ENCODE measurements at places on chromosomes 16 and 17.

- DNase-seq = no peak
Measured at GRCh38 chr16:5928476-5929065, 831.0 kb upstream of the EEF2KMT start.

DNA sequence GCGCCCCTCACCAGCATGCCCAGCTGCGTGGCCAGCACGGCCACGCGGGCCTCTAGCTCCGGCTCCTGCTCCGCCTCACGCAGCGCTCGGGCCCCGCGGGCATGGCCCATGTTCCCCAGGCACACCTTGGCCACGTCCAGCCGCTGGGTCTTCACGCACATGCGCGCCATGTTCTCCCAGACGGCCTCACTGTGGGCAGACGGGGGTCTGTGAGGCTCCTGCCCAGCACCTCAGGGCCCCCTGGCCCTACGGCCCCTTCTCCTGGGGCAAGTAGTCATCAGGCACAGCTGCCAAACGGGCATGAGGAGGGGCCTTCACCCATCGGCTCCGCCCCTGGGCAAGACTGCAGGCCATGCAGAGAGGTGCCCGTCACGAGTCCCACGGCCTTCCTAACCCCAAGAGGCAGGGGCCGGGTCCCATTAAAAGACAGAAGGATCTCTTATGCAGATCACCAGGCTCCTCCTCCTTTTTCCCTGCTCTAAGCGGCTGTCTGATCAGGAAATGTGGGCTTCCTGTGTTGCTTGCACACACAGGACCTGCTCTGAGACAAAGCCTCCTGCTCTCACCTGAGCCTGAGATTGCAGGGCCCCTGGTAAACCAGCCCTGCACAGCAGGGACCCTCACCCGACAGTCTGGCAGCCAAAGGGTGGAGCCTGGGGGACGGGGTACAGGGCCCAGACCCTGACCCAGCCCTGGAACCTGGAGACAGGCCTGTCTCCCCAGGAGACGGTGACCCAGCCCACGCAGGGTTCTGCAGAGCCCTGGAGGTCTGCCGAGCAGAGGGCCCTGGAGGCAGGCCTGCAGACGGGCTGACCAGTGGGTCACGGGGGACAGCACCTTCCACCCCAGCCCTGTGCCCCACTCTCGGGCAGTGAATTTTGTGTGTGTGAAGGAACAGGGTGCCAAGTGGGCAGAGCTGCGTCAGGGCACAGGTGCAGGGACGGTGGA lies 6.6 kb upstream of the TMEM204 start:
- DNase-seq = no peak

GRCh38 chr16:76713191-76713590 lies 436.0 kb downstream of the CNTNAP4 start:
- DNase-seq = no peak

DNA sequence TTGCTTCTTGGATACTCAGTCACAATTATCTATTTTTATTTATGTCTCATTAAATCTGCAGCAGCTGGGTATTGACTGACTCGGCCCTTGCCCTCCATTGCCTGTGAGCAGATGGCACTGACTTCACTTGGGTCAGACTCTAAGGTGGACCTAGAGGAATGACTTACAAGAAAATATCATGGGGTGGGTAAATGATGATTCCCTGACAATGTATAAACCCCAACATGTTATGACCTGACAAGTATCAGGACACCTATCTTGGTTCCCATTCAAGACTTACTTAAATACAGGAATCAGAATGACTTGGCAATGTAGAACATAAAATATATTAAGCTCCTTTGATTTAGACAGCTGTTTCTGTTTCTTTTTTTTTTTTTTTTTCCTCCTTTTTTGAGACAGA lies 953.5 kb downstream of the CDH11 start:
- DNase-seq = no peak

- no peak for DNase-seq
Measured at GRCh38 chr16:89150090-89150835, 21.3 kb upstream of the CDH15 start.

DNA sequence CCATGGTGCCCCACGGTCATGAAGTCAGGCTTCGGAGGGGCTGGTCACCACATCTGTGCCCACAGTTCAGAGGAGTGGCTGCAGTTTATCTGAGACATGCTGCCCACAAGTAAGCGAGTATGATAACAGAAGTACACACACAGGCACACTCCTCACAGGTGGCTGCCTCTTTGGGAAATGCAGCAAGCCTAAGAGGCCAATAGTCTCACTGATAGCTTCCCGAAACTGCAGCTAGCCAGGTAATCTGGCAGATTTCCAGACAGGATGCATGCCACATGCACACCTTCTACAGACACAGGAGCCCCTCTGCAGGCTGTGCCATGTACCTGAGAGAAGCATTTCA lies 12.6 kb upstream of the GFOD2 start:
- no peak for DNase-seq

GRCh38 chr16:54931120-54932014 lies 702 bp downstream of the IRX5 start:
- no peak for DNase-seq

DNA sequence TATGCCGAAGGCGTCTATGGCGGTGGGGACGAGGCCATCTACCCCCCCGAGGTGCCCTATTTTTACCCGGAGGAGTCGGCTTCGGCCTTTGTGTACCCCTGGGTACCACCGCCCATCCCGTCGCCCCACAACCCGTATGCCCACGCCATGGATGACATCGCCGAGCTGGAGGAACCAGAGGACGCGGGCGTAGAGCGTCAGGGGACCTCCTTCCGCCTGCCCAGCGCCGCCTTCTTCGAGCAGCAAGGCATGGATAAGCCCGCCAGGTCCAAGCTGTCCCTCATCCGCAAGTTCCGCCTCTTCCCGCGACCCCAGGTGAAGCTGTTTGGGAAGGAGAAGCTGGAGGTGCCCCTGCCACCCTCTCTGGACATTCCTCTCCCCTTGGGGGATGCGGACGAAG lies 11.4 kb downstream of the MYO15A start:
- no peak for DNase-seq

GRCh38 chr17:43846963-43847371 lies at the start of gene CD300LG:
CD300LG (plus strand) TSS chr17:43847176; CDS start chr17:43847217, 41 bp downstream.
- DNase-seq = no peak

GRCh38 chr17:78957128-78957527 lies 22.6 kb downstream of the LGALS3BP start:
- no peak for DNase-seq

DNA sequence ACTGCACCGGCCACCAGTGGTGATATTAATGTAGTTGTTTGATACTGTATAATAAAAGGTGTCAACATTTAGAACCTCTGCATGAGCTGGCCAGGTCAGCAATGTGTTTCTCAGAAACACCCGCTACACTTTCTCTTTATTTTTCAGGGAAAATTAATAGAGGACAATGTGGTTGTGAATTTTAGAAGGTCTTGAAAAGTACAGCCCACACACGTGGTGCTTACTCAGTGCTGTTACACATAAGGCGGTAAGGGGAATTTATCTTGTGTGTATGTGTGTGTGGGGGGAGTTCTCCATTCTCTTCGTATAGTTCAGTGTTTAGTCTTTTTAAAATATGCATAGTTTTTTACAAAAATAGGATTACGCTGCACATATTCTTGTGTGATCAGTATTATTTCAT lies 4.4 kb upstream of the ZFP1 start:
- no peak for DNase-seq

DNA sequence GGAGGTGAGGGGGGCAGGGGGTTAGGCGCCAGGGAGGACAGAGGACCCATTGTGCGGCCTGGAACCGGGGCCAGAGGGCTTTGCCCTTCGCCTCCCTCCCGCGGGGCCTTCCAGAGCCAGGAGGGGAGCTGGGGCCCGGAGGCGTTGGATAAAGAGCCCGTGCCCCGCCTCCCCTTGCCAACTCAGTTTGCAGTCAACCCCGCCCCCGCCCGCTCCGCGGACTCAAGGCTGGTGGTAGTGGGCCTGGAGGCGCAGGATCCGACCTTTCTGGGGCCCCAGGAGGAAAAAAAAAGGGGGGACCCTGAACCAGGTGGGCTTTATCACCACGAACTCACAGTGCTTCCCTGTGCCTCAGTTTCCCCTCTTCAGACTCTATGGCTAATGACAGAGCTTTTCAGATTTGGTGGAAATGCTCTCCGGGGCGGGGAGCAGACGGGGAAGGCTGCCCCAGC lies 2.0 kb upstream of the SPHK1 start:
- no peak for DNase-seq

- no peak for DNase-seq
Measured at GRCh38 chr17:74569020-74570003, 2.0 kb upstream of the CD300H start.

DNA sequence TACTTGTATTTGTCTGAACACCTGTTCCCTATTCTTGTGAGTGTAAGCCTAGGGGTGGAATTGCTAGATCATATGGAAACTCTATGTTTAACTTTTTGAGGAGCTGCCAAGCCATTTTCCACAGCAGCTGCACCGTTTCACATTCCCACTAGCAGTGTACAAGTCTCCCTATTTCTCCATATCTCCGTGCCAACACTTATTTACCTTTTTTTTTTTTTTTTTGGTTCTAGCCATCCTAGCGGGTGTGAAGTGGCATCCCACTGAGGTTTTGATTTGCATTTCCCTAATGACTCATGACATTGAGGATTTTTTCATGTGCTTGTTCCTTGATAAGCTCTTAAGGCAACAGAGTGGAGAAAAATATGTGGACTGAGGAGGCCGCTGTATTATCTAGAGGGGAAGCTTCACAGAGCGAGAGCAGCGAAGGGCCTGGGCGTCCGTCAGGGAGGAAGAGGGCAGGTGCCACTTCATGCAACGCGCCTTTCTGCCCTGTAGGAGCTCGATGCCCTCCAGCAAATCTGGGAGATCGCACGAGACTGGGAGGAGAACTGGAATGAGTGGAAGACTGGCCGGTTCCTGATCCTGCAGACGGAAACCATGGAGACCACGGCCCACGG lies 50.0 kb downstream of the DNAH2 start:
- DNase-seq = no peak

DNA sequence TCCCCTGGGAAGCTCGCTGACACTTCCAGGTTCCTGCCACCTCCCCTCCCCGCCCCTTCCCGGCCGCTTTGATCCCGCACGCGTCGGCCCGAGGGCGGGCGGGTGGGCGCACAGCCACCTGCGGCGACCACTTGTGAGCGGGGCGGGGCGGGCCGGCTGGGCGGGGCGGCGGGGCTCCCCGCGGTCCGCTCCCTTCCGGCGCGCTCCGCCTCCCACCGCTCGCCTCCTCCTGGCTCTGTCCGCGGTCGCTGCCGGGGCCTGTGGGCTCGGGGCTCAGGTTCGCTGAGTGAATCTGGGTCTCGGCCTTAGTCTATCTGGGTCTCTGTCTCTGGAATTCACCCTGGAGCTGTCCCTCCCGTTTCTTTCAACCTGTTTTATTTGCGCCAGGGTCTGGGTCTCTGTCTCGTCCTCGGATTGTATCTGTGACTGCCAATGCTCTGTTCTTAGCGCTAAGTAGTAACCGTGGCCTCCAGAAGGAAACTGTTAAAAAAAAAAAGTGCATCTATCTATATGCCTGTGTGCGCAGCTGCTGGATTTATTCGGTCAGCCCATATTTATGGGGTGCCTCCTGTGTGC lies 2.7 kb upstream of the HES7 start:
- no peak for DNase-seq

GRCh38 chr16:85334718-85335583 lies 222.7 kb upstream of the CIBAR2 start:
- no peak for DNase-seq

DNA sequence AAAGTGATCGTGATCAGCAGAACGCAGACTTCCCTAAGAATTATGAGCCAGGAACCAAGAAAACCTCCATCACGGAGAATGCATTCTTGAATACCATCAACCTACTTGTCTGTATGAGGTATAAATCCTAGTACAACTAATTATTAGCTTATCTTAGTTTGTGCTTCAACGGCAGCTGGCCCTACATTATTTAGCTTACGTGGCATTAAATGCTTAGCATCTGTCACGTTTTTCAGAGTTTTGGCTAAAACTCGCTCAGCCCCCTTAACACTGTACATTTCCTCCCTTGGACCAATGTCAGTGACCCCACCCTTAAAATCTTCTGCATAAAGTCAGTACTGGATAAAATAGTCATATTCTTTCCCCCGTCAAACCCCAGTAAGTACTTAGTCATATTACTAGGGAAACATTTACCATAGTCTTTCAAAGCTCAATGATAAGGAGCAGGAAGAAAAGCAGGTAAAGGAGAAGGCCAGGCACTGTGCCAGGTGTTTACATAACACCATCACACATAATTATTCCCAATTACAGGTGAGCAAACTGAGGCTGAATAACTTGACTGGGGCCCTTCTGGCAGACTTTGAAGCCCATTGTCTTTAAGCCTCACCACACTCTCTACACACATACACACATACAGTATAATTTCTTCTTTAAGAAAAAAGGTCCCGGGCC lies 16.6 kb upstream of the TXNDC11 start:
- no peak for DNase-seq

DNA sequence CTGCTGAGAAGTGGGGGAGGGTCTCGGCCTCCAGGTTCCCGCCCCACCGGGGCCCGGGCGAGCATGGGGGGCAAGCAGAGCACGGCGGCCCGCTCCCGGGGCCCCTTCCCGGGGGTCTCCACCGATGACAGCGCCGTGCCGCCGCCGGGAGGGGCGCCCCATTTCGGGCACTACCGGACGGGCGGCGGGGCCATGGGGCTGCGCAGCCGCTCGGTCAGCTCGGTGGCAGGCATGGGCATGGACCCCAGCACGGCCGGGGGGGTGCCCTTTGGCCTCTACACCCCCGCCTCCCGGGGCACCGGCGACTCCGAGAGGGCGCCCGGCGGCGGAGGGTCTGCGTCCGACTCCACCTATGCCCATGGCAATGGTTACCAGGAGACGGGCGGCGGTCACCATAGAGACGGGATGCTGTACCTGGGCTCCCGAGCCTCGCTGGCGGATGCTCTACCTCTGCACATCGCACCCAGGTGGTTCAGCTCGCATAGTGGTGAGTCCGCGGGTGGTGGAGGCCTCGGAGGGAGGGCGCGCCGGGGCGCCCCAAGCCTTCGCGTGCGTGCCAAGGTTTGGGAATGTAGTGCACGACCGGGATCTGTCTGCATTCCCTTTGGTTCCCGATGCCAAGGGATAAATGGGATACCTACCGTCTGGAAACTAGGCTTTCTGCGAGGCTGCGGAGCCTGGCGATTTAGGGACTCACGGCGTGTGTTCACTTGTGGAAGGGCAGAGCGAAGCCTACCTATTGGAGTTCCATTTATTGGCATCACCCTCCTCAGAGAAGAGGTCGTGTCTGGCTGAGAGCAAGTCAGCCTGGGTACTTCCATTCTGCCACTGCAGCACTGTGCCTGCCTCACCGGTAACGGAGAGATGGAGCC lies 1.0 kb downstream of the ZNRF1 start:
- DNase-seq = peak; percentile 47

DNA sequence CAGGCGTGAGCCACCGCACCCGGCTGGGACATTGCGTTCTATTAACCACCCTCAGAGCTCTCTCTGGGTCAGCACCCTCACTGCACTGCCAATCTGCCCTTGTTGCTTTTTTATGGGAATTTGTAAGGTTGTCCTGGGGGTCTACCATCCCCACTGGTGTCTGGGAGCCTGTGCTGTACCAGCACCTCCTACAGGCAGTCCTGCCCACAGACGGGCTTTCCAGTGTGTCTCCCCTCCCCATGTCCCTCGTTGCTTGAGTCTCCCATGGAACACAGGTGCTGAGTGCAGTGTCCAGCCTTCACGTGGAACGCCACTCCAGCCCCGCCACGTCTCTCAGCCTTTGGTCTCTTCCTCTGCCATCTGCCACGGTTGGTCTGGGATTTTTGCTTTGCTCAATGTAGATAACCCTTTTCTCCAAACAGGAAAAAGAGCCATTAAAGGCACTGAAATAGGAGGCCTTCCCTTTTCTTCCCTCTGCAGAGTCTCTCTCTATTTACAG lies 68.0 kb upstream of the CBX4 start:
- no peak for DNase-seq
